Stimulated activated CD4-positive, alpha-beta T cell treated with anti-CD3 and anti-CD28 coated beads, Interleukin-15, amount 100 ng/mL, for 1 hour (primary cell): ENCODE measurements at places on chromosomes 7 and 10.

DNA sequence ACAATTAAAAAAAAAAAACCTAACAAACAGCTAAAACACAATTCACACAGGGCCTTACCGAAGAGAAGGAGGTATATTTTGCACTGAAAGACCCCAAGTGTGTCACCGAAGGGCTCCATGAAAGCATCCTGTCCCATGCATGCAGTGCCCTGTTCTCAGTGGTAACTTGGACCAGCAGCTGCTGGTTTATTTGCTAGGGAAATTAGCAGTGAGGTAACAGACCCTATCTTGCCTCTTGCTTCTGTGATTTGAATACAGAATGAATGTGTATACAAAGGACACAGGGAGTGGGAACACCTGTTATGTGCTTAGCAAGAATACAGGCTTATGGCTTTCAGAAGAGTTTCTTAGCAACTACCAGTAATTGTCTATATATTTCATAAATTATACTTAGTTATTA is at the start of gene HEPACAM2:
TSS of gene HEPACAM2 (minus strand) at position 160 of the 400 bp plus-strand sequence.
- no peak for DNase-seq

DNA sequence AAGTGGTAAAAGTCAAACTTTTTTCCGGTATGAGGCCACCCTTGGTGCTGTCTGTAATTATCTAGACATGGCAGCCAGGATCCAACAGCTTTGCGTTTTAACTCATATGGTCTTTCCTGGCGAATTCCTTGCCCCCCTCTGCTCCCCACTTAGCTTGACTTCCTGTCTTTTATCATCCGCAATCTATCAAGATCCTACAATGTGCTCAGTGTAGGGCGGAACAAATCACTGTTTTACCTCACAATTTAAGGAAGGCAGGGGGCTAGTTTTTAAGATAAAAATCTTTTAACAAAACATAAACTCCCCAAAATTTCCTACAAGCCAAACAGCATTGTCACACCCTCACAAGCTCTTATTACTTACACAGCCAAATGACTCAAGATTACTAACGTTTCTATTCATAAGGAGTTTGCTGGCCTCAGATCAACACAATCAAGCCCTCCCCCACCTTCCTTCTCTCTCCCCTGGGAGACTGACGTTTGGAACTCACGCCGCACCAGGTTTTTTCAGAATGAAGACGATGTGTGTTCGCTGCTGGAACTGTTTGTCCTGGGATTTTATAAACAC is 1.3 kb upstream of the CDK14 start:
- no peak for DNase-seq

DNA sequence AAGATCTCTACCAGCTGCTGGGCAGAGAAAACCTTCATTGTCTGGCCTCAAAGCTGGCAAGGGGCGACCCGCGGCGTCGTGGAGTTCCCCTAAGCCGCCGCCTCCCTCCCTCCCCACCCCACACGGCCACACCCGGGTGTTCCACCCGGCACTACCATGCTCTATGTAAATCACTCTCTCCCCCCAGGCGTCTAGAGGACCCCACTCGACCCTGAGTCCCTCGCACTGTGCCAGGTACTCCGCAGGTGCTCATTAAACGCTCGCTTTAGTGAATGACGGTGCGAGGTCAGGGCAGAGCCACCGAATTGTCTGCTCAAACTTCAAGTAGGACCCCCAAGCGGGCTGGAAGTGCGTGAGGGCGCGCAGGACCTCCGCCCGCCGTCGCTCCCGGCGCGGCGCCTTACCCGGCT is 628 bp downstream of the PARP12 start:
- DNase-seq: peak; percentile 16

GRCh38 chr7:37289781-37290180 is 158.9 kb downstream of the ELMO1 start:
- no peak for DNase-seq

DNA sequence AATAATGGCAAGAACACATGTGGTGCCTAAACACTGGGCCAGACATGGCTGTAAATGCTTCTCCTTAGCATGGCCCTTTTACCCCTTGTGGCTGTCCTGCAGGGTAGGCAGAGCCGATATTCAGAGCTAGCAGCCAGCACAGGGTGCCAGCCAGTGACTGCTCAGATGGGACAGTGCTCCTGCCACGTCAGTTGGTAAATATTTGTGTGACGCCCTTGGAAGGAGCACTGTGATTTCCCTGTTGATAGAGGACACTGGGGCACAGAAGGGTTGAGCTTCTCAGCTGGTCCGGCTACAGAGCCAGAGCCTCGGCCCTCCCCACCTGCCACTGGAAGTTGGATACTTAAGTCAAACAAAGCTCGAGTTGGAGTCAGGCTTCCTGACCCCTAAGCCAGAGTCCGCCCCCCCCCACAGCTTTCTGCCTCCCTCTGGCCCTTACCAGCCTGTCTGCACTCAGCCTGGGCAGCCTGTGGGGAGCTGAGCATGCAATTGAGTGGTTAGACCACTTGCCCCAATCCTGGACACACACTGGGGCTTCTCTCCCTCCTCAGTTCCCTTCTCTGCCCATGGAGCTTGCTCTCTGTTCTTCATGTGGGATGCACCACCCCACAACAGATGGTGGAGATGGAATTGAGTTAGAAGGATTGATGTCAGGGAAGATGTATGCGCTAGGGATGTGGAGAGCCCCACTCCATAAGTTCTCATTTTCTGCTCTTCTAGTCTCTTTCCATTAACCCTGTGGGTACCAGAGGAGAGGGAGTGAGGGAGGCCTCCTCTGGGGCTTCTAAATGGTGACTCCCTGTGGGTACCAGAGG is 350.8 kb downstream of the PLXNA4 start:
- no peak for DNase-seq

GRCh38 chr7:25098096-25099046 is 26.7 kb downstream of the CYCS start:
- DNase-seq: no peak

- no peak for DNase-seq
These were observed 74.1 kb downstream of the ADD3 start for GRCh38 chr10:110081911-110082310.

GRCh38 chr10:89648074-89648473 is 3.0 kb upstream of the PANK1 start:
- DNase-seq: no peak

- no peak for DNase-seq
These were observed 214.5 kb downstream of the DIP2C start for GRCh38 chr10:474946-475345.

GRCh38 chr10:35723059-35723458 is 81.0 kb upstream of the FZD8 start:
- DNase-seq: no peak

- no peak for DNase-seq
These were observed 11.7 kb downstream of the LCOR start for GRCh38 chr10:96843823-96844222.

- DNase-seq: no peak
These were observed 371.9 kb downstream of the BMPER start for GRCh38 chr7:34277016-34277802.

- no peak for DNase-seq
These were observed 6.2 kb upstream of the DMBT1 start for GRCh38 chr10:122554131-122555036.

GRCh38 chr7:45001138-45001694 is 1.2 kb downstream of the CCM2 start:
- DNase-seq: no peak

DNA sequence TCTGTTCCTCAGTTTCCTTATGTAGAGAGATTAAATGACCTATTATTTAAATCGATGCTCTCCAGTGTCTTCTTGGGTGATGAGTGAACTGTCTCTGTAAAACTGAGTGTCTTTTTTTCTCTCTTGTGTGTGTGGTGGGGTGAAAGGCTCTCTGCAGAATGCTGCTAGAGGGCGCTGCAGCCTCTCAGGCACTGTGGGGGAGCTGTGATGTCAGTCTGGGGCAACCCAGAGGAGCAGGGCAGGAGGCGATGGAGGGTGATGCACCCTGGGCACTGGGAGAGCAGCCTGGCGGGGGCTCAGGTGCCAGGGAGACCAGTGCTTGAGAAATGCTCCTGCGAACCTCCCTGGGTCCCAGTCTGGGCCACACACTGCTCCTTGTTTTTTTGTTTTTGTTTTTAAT is 110.1 kb upstream of the POM121L12 start:
- no peak for DNase-seq

DNA sequence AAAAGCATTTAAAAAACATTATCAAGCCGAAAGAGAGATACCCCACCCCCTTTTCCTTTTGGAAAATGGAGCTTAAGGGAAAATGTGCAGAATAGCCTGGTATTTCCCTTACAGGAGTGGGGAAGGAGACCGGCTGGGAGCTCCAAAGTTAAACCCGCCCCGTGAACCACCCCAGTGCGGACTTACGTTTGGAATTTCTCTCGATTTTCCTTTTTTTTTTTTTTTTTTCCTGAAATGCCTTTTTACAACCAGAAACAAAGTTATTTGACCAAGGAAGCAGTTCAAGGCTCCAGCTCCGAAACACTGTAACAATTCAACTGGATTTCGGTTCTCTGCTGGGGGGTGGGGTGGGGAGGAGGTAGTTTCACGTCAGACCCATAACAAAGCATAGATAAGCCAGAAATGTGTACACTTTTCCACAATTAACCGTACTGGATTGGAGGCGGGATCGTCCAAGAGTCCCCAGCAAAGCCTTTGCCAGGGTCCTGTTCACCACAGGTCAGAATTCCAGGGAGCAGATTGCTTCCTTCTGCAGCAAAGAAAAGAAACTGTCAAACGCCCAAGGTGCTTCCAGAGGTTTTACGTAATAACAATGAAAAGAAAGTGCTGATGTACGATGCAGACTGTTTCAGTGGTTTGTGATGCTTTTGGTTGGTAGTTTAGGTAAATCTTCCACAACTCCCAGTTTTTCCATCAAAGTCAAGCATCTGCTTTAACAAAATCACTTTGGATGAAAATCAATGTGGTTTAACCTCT is 6.7 kb downstream of the SKIDA1 start:
- no peak for DNase-seq

DNA sequence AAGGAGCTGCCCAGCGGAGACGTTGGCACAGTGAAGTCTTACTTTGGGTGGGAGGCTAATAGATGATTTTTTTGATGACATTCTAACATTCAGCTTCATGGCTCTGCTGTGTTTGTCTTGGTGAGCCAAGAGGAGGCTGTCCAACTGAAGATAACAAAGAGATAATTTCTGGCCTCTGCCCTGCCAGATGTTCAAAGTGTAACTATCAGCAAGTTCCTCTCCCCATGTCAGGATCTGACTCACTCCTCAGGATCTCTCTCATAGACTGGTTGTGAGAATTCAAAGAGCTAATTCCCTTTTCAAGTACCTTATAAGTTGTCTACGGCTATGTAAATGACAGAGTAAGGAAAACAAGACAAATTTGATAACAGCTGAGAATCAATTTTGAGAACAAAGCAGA is 1340.9 kb downstream of the XPNPEP1 start:
- DNase-seq: no peak

DNA sequence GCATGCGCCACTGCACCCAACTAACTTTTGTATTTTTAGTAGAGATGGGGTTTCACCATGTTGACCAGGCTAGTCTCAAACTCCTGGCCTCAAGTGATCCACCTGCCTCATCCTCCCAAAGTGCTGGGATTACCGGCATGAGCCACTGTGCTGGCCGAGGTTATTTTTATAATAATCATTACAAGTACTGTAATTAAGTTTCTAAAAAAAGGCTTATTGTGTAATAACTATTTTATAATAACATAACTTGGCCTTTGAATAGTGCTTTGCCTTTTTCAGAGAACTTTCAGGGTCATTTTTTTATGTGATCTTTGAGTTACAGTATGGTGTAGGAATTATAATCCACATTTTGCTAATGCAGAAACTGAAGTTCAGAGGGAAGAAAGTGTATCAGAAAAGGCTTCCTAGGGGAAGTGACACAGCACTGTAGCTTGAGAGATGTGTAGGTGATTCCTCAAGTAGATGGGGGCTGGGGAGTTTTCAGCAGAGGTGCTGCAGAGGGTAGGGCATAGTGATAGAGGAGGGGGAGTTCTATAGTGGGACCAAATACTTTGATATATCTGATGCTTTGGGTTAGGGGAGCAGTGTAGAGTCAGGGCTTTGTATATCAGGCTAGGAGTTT is 9.2 kb upstream of the SYPL1 start:
- DNase-seq: no peak

- DNase-seq: no peak
These were observed 609.0 kb upstream of the DPP6 start for GRCh38 chr7:153443032-153443701.

DNA sequence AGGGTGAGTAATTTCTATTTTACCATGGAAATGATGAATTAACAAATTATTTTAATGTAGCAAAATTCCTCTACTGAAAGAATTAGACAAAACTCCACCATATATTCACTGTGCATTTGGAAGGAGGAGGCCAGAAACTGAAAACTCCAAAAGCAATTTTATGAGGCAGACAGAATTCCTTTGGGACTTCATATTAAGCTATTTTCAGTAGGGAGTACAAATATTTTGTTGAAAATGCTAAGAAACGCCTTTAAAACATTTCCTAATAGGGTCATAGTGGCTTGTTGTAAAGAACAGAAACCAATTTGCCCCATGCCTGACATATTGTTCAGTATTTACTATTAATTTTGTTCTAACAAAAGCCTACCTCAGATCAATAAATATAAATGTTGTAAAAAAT is 117.8 kb downstream of the TES start:
- DNase-seq: no peak

- DNase-seq: no peak
These were observed 138.7 kb upstream of the PRR15 start for GRCh38 chr7:29424984-29425309.

- DNase-seq: no peak
These were observed 11.6 kb upstream of the AQP1 start for GRCh38 chr7:30900053-30900452.

GRCh38 chr7:41487229-41487940 is 215.5 kb downstream of the INHBA start:
- no peak for DNase-seq

GRCh38 chr10:131909014-131909808 is 8.4 kb downstream of the PPP2R2D start:
- no peak for DNase-seq

GRCh38 chr7:67486401-67486800 is 489.8 kb downstream of the TYW1 start:
- no peak for DNase-seq

GRCh38 chr10:51010977-51011376 is 63.3 kb upstream of the PRKG1 start:
- DNase-seq: no peak

DNA sequence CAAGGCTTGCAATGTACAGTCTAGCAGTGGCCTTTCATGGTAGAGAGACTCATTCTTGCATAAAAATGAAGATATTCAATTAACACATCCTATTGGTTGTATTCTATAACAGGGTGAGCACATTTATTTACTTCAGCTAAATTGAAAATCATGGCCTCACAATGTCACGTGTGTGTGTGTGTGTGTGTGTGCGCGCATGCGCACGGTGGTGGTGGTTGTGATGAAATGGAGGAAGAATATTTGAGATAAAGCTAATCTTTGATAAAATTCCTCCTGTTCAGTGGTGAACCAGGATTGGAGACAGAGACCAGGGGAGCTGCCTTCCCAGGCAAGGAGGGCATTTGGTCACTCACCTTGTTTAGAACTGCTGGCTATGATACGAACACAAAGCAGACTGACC is 199.8 kb downstream of the DPP6 start:
- no peak for DNase-seq

DNA sequence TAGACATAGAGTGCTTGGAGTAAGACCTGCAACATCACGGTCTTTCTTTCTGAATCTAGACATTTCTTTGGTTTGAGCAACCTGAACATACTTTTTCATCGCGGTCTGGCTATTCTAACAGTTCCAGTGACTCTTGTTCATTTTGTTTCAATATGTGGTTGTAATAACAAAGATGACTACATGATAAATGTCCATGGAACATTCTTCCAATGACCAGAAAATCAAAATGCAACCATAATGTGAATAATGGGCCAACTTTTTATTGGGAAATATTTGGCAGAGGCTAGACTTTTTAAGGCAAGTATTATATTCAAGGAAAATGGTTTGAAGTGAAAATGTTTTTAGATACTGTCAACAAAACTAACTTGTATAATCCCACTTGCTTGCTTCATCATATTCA is 282.5 kb downstream of the INHBA start:
- DNase-seq: no peak
